ENCODE measurements at places on chromosomes 2 and 18.

DNA sequence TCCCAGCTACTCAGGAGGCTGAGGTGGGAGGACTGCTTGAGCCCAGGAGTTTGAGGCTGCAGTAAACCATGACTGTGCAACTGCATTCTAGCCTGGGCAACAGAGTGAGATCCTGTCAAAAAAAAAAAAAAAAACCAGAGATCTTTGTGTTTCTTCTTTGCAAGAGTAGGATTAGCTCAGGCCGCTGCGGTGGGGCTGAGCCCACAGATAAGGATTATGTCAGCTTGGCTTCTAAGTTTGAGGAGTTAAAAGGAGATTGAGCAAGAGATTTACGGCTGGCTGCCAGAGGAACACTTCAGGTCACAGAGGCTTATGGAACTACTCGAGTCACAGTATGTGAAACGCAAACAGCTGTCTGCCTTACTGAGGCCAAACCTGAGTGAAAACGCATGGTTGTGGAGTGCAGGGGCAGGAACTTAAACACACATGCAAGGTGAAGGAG, 146.7 kb upstream of the L3MBTL4 start:
- DNase-seq: peak; percentile 94

GRCh38 chr2:62794791-62795190, 89.3 kb downstream of the EHBP1 start:
- DNase-seq: peak; percentile 50

GRCh38 chr2:62539606-62540407, 33.8 kb upstream of the TMEM17 start:
- DNase-seq: no peak

GRCh38 chr2:10333247-10333613, 30.5 kb downstream of the HPCAL1 start:
- no peak for DNase-seq

DNA sequence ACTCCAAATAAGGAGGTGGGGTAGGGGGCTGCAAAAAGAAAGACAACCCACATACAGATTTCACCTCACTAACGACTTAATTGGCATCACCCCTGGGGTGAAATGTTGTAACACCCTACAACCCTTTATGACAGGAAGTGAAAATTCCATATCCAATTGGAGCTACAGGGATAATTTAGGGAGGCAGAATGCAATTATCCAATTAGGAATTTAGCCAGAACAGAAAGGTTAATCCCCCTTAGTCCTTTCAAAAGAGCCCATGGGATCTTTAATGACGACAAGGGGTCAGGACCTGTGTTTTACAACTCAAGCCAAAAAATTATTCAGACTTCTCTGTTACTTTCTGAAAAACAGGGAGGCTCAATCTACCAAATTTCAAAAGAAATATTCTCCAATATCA, 1027.1 kb downstream of the TMEM182 start:
- DNase-seq: peak; percentile 75

DNA sequence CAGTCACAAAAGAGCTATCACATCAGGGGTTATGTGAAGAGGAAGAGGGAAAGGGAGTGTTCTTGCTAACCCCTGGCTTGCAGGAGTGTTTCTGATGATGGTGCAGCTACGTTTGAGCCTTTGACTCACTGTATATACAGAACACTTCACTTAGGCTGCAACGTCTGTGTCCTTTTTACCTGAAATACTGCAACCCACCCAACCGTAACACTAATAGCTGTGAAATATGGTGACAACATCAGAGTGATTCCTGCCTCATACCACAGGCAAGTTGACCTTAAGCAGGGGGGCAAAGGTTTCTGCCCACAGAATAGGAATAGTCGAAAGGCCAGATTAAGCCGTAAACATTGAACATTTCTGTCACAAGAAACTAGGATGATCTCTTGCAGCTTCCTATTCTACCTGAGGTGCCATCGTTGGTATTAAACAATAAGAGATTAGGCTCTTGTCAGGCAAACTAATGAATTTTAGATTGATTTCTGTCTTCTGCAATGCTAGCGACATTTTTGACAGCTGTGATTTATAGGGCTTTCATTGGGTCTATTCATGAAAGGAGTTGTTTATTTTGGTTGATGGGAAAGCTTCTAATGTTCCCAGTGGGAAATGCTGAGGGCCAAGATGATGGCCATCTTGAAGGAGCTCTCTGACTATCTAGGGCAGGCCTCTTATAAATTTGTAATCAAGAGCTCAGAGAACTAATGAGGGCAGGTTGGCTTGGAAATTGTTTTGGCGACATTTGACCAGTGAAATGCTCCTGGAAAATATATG, 316.8 kb downstream of the PIK3C3 start:
- no peak for DNase-seq

GRCh38 chr18:50651334-50651733, 91.4 kb downstream of the MAPK4 start:
- DNase-seq: no peak

- DNase-seq: no peak
Observed at GRCh38 chr2:71689393-71689792, 236.0 kb downstream of the DYSF start.

GRCh38 chr18:49585781-49586663, 24.2 kb downstream of the LIPG start:
- peak; percentile 71 for DNase-seq

DNA sequence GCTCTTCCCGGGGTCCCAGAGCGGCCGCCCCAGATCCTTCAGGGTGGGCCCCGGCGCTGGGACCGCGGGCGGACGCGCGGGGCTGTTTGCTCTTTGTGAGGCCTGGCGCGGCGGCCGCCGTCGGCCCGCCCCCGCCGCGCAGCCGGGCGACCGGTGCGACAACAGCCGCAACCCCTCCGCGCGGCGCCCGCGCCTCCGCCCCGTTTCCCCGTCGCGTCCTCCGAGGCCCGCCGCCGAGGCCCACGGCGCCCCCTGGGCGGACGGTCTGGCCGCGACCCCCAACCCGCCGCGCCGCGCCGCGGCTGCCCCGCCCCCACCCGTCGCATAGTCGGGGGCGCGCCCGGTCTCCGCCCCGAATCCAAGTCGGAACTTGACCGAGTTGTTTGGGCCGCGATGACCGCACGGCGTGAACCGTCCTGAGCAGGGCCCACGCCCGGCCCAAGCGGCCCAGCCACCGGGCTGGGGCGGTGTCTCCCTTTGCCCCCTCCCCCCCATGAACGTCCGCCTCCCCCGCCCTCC, 448 bp downstream of the YPEL5 start:
- no peak for DNase-seq

DNA sequence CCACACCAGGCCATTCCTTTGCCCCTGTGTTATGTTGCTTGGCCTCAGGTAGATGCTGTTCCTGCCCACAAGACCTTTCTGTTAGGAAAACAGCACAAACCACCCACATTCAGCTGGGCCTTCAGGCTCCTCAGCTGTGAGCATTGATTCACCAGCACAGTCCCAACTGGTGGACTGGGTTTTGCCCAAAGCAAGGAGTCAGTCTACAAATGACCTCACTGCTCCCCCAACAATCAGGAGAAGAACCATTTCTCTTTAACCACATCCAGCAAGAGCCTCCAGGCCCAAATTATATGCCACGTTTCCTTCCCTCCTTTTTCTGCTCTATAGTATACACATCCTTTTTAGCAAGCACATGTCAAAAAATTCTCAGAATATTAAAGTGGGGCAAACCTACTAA, 5.2 kb downstream of the TMEM163 start:
- no peak for DNase-seq
